ENCODE measurements at places on chromosomes 5 and 9.

DNA sequence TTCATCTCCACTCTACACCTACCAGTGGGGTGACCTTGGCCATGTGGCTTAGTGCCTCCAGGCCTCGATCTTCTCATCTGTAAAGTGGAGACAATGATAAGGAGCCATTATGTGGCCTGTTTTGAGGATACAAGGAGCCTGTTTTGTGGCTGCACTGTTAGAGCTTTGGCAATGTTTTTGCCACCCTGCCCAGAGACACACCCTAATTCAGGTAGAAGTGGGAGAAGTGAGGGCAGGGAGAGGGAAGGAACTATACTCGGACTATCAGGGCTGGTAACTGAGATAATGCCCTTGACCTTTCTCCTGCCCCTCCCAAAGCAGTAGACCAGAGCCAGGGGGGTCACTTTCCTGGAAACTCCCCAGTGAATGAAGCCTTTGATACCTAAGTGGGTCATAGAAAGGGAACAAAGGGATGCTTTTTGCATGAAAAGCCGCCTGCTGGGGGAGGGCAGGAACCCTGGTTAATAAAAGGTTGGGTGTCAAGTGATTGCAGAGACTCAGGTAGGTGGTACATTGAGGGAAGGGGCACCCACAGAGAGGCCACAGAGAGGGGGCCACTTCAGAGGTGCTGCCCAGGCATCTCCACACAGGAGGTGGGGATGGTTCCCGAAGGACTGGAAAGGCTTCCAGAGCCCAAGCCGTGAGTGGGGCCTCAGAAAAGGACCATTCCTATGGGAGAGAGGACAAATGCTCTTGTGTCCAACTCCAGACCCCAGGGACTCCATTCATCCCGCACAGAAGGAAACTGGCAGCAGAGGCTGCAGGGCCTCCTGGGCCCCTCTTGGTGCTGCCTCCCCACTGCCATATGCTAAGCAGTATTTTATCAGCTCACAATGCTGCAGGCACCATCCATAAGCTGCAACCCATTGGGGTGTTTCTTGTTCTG is 42.3 kb upstream of the VDAC1 start:
- no peak for DNase-seq

DNA sequence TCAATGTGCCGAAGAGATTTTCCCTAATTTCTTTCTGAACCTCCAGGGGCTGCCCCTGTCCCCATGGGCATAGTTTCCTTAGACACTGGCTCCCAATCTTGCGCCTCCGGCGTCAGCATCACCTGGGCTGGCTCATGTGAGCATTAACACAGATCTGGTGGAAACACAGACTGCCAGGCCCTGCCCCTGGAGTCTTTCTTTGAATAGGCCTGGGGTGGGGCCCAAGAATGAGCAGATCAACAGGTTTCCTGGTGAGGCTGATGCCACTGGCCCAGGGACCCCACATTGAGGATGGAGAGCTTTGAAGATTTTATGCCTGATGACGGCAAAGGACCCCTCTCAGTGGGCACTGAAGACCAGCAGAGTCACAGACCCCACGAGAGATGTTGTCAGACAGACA is 60.8 kb downstream of the ANKRD33B start:
- DNase-seq, result no peak

GRCh38 chr9:78903581-78903980 is 606.7 kb downstream of the PSAT1 start:
- no peak for DNase-seq

DNA sequence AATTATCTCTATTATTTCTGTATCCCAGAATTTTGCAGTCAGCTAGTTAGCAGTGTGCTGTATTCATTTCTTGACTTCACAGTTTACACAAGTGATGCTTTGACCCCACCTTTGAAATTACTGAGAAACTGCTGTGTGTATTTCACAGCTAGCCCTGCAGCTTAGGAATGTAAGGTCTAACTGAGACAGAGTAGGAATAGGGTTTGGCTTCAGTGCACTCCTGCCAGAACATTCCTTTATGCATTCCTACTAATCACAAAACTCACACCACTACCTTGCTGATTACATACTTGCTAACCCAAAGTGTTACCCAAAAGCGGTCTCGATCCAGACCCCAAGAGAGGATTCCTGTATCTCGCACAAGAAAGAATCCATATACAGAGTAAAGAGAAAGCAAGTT is 551.8 kb downstream of the CDH9 start:
- DNase-seq, result no peak

- DNase-seq, result no peak
These were observed 1064.4 kb upstream of the DMAC1 start for GRCh38 chr9:8863886-8864544.

DNA sequence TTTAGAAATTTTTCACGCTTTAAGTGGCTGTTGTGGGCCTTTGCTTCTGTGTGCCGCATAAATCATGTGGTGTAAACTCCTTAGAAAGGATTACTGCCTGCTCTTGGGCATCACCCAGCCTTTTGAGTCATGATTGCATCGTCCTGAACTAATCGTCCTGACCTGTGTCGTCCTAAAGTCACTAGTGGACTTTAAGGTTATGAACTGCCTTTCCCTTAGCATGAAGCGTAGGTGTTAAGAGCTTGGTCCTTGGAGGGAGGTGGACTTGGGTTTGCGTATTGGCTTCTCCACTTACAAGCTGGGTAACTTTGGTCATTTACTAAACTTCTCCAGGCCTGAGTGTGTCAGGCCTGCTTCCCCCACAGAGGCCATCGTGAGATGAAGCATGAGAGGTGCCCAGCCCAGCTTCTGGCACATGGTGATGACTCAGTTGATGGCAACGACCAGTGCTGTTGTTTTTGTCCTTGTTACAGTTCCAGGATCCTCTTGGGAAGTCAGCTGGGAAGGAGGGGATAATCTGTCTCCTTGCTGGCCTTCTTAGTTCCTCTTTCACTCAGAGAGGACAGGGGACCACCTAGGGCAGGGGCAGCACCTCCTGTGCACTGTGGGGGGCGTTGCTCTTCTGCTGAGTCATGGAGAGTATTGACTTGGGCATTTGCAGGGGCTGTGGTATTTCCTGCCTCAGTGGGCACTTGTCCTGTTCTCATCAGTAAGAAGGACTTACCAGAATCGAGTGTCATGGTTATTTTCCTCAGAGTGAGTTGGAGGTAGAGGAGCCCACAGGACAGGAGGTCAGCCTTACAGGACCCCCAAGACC is 54.2 kb upstream of the NCS1 start:
- no peak for DNase-seq

- no peak for DNase-seq
These were observed 66.3 kb upstream of the LIFR start for GRCh38 chr5:38622723-38623129.

DNA sequence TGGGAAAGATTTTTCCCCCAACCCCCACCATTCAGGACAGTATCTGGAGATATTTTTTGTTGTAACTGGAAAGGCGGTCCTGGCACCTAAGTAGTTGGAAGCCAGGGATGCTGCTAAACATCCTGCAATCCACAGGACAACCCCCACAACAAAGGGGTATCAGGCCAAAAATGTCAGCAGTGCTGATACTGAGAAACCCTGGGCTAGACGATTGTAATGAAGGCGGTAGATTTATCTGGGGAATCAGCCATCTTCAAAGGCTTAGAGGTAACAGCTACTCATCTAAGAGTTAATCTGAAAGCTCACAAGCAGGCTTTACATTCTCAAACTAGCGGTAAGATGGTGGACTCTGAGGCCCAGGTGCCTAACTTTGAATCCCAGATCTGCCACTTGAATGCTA is 59.0 kb upstream of the NMUR2 start:
- no peak for DNase-seq

DNA sequence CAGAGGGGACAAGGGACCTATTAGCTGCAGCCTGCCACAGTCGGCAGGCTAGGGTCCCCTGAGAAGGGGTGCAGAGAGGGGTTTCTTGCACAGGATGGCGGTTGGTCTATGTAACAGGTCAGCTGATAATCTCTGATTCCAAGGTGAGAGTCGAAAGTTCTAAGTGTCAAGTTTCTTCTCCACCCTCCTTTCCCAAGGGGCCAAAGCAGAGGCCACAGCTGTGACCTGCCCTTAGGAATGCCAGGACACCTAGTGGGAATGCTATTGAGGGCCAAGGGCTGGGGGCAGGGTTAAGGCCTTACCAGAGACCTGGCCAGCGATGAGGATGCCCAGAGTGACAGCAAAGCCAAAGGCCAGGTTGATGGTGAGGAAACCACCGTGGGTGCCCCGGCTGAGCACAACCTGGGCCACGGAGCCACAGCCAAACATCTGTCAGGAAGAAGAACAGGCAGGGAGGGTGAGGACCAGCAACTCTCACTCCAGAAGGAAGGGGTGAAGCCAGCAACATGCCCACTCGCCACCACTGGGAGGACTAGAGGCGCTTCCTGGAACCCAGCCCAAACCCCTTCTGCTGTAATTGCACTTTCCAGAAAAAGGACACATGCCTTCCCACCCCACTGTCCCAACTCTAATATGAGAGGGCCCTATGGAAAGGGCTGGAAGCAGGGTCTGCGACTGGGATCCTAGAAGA is 3.8 kb downstream of the AQP3 start:
- no peak for DNase-seq

DNA sequence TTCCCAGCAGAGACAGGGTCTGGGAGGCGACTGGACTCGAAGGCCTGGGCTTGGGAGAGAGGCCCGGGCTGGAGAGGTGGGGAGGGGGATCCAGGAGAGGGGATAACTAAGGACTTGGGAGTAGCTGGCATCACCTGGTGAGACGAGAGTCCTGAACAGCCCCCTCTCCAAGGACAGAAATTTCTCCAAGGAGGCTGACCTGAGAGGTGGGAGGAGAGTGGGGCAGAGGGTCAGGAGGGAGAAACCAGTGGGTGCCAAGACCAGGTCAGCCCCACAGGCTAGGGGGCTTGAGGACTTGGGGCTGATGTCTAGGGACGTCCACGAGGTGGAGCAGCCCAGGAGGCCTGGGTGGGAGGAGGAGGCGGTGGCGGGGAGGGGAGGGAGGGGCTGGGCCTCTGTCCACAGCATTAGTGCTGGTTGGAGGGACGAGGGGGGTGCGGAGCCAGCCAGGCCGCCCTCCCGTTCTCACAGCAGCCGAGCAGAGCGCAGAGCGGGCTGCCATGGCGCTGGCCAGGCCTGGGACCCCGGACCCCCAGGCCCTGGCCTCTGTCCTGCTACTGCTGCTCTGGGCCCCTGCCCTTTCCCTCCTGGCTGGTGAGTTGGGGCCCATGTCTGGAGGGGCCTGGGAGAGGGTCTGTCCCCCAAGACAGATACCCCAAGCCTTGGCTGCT is at the start of gene CRB2:
TSS of gene CRB2 (plus strand) at position 437 of the 671 bp plus-strand sequence. CDS start at position 501, 64 bp downstream.
- DNase-seq, result no peak

DNA sequence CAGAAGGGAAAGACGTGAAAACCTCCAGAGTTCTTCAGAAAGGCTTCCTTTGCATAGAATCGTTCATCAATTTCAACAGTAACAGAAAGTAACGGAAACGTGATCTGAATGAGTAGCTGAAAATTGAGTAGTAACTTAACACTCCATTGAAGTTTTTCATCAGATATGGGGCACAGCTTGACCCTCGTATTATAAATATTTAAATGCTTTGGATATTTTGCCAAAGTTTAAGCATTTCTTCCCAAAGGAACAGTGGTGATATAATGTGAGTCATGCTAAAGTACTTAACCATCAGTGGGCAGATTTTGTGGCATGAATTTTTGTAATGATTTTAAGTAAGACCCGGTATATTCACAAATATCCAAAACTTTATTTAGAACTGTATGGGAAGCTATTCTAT is 67.4 kb upstream of the ADAMTS19 start:
- DNase-seq, result no peak

All from left hindlimb (tissue), 1 donor.